T-helper 9 cell (primary cell): ENCODE measurements at places on chromosomes 7 and 10.

- no peak for DNase-seq
Observed at GRCh38 chr7:46791188-46791587, 790.7 kb downstream of the TNS3 start.

- no peak for DNase-seq
Observed at GRCh38 chr10:38050212-38050611, 39.7 kb downstream of the ZNF33A start.

- DNase-seq: no peak
Observed at GRCh38 chr10:96261930-96262329, 9.4 kb downstream of the BLNK start.

GRCh38 chr10:112958275-112958995 is 8.4 kb downstream of the TCF7L2 start:
- DNase-seq: no peak
